Right renal pelvis (tissue), 4 donors: ENCODE measurements at places on chromosomes 3 and 15. TPM values are rescaled to one million over a fixed set of nuclear protein-coding genes. Genes with fewer than 3 reads are reported as not detected.

Gene GREM1
- polyA plus RNA-seq = 0.17 TPM

Gene IL17RB
- polyA plus RNA-seq = 14.6 TPM

Gene NKIRAS1
- polyA plus RNA-seq = 18.0 TPM

Gene GALK2
- 30.3 TPM for polyA plus RNA-seq

Gene ACVR2B
- polyA plus RNA-seq = 17.2 TPM

Gene MUC4
- 2.1 TPM for polyA plus RNA-seq

Gene MESP2
- 0.18 TPM for polyA plus RNA-seq

Gene WDR93
- 3.1 TPM for polyA plus RNA-seq

Gene THAP10
- polyA plus RNA-seq = 8.1 TPM

Gene GOLGA8M
- 1.9 TPM for polyA plus RNA-seq

Gene HCLS1
- 5.3 TPM for polyA plus RNA-seq

GRCh38 chr3:138038725-138039462, 28.9 kb downstream of the CLDN18 start:
- DNase-seq = no peak

- no peak for DNase-seq
Measured at GRCh38 chr3:140931016-140931454, 10.6 kb upstream of the SLC25A36 start.

DNA sequence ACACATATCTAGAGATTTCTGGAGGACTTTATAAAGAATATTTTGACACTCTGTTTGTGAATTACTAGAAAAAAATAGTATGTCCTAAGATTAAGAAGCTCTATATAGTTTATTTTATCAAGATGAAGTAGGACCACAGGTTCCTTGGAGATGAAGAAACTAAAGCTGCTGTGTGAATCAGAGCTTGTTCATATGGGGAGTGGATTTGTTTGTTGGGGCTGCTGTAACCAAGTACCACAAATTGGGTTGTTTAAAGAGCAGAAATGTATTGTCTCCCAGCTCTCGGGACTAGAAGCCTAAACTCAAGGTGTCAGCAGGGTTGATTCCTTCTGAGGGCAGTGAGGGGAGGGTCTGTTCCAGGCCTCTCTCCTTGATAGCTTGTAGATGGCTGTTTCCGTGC, 270.6 kb upstream of the UMPS start:
- no peak for DNase-seq

- no peak for DNase-seq
Measured at GRCh38 chr3:106560451-106560966, 691.7 kb upstream of the CBLB start.

DNA sequence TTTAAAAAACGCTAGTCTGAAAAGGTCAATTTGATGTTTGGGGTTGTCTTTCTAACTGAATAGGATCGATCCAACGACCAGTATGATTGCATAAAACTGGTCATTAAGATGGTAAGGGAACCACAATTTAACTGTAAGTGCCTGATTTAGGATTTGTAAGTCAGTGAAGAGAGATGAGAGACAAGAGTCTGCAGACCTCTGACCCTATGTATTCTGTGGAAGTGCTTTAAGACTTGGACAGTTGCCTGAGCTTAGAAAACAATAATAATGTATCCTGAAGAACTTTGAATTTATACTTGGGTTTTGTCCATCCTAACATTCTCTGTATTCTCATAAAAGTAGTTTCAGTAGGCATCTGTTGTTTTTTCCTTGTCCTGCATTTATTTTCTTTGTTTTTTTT, 221.4 kb upstream of the SUCLG2 start:
- no peak for DNase-seq

- DNase-seq = no peak
Measured at GRCh38 chr3:141392416-141392815, 24.1 kb downstream of the ZBTB38 start.

DNA sequence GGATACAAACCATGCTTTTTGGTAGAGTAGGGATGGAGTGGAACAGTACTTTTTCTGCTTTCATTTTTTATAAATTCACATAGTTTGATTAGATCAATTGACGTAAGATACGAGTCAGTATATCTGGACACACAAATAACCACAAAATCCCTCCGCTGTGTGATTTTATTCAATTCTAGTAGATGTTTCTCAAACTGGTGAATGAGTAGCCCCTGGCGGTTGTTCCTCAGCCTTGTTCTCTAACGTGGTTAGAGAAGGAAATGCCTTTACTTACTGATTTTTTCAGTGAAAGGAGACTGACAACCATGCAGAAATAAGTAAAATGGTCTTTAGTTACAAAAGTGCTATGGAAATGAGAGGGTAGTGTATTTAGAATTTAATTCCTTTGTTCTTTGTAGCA, 161.0 kb downstream of the TCF12 start:
- DNase-seq = no peak

DNA sequence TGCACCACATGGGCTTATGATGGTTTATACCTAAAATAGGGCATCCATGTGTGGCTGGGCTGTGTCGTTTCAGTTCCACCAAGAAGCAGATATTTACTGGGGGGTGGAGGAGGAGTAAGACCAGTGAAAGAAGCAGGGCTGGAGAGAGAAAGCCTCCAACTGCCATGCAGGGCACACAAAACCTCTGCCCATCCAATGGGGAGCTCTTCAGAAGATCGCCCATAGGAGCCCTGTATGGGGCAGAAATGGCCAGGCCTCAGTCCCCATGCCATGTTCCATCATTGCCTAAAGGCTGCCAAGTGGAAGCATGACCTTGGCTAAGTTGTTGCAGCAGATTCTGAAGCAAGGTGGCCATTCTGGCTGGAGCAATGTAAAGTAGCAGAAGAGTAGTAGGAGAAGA, 277.0 kb downstream of the MEX3B start:
- DNase-seq = no peak

- no peak for DNase-seq
Measured at GRCh38 chr3:154011036-154011435, 110.2 kb upstream of the ARHGEF26 start.

DNA sequence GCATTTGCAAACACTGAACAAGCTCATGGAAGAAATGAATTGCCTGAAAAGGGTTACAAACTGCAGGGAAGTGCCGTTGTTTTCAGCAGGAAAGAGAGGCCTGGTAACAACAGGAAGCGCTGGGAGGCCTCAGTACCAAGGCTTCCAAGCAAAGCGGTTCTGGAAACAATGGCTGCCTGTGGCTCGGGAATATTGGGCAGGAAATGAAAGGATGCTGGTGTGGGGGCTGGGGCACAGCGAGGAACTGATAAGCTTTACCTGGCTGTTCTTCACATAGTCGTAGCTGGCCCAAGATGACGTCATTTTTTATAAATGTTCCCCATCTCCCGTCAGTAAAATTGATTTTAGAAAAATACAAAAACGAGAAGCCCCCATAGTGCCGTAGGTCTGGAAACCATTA, 55.9 kb downstream of the ARHGAP31 start:
- DNase-seq = no peak

DNA sequence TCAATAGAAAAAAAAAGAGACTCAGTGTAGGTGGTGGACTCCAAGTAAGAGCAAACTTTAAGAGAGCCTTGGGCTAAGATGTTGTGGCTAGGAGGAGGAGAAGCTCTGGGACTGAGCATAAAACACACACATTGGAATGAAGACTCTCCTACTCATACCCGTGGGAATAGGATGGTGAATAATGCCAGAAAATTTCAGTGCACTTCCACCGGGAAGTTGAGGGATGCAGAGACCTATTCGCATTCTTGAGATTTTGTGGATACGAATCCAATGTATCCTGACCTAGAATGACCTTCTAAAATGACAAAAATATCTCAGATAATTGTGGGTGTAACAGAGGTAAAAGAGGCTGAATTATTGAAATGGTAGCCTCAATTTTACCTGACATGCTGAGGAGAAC, 388.7 kb upstream of the SGO1 start:
- no peak for DNase-seq

- DNase-seq = no peak
Measured at GRCh38 chr15:80691575-80691974, 3.5 kb upstream of the ABHD17C start.

DNA sequence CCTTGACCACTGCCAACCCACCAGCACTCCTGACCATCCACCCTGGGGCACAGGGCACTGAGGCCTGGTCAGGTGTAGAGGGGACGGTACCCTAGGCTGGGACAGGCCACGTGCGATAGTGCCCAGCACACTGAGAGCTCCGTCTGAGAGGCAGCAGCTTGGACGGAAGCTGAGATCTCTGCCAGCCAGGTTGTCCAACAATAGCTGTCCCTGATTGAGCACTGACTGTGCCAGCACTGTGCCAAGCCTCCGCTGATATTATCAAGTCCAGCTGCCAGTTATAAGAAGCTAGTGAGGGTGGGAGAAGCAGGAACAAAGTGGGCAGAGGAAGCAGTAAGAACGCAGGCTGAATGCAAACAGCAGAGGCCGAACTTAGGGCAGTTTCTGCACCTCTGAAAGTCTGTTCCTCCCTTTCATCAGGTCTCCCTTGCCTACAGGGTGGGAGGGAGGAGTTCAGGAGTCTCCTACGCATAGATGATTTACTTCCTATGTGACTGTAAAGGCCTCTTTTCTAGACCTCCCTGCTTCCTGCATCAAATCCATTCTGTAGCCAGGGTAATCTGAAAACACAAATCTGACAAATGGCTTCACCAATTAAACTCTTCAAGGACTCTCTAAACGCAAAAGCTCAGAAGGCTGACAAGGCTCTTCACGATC, 29.7 kb downstream of the MRPS11 start:
- no peak for DNase-seq

DNA sequence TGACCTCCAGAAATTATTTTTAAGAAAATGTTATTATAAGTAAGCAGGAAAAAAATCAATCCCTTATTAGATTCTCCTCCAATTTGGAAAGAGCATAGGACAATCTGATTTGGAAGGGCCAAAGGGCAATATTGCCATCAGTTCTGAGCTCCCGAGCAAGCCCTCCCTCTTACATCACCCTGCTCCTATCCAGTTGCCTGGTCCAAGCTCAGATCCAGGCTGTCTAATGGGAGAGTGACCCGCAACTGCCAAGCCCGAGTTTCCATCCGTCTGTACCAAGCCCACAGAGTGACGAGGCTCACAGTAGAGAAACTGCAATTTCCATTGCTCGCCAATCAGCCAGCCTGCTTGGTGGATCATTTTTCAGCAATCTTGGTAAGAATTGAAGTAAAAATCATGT, 187.7 kb downstream of the MEX3B start:
- DNase-seq = no peak

- DNase-seq = no peak
Measured at GRCh38 chr3:149894205-149894604, 76.5 kb downstream of the PFN2 start.

GRCh38 chr15:90097475-90097874, 4.8 kb downstream of the IDH2 start:
- no peak for DNase-seq

DNA sequence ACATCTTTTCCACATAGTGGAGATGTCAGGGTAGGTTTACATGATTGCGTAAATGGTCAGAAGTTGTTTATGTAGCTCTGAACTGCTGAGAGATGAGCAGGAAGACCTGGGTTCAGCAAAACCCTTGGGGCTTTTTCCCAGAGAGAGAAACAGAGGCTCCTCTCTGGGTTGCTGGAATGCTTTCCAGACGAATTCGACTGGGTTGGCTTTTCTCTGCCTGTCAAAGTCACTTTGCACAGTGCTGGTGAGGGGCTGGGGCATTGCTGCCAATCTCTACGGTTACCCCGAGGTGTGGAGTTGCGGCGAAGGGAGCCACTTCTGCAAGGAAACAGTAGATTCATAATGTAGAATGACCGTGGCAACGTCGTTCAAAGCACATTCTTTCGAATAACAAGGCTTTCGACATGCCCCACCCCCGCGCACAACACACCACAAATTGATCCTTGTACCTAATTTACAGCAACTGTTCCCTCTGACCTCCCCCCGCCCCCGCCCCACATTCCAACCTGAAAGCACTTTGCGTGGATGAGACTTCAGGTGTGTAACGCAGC, 950 bp upstream of the CNTN4 start:
- no peak for DNase-seq

DNA sequence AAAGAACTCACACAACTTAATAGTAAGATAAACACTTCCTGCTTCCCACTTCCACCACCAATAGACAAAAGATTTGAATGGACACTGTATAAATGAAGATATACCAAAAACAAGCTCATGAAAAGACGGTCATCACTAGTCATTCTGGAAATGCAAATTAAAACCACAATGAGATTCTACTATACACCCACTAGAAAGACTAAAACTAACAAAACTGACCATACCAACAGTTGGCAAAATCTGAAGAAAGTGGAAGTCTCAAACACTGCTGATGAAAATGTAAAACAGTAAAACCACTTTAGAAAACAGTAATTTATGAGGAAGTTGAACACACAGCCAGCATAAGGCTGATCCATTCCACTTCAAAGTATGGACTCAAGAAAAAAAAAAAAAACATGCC, 35.6 kb upstream of the CD96 start:
- DNase-seq = no peak

- no peak for DNase-seq
Measured at GRCh38 chr3:46130631-46131310, 77.3 kb downstream of the CCR1 start.

GRCh38 chr15:96336596-96337364, 6.3 kb downstream of the NR2F2 start:
- no peak for DNase-seq

DNA sequence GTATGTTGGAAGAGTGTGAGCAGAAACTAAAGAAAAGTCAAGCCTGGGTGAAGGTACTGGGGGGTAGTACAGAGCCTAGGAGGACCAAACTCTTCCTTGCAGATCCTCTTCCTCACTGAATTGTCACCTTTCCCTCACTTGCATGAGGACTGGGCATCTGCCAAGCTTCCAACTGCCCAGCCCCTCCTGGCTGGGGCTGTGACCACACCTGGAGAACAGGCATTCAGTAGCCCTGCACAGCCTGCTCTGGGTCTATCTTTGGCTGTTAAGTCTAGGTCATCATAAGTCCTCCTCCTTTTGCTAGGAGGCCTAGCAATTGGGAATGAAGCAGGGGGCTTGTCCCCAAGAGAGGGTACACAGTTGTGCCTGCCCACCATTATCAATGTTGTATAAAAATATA, 55.2 kb downstream of the CAPN7 start:
- no peak for DNase-seq

DNA sequence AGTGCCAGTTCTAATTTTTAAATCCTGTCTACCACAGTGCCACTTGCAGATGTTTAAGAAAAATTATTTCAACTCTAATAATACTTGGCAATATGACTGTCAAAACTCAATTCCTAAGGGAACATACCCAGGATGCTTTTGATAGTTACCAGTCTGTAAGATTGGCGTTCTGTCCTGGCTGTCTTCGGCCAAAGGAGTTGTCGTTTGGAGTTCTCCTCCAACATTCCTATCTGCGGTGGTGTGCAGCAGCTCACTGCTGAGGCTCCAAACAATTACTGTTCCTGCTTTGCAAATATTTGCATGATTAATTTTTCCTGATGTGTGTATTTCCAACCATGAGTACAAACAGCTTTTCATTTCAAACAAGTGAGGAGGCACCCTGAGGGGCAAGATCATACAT, 330.8 kb upstream of the DPH6 start:
- DNase-seq = no peak
